HuH-7 (cell line): ENCODE measurements at places on chromosomes 5 and 9.
A peak's percentile ranks its signal among the peaks of the same experiment; 100 is the strongest.

DNA sequence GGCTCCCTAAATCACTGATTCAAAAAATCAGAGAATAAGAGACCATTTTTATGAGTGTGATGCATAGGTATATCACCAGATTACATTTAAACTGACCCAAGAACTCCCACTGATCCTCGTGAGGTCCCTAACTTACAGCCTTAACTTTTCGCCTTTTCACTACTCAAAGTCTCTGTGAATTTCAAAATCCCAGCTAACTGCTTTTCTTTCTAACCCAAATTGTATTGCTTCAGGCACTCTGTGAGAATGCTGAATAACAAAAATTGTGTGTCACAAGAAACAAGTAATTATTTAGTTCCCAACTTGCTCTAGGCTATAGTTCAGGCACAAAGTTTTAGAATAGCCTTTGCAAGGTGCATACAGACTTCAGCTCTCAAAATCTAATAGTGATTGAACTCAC lies 368.6 kb downstream of the CHSY3 start:
- no peak for DNase-seq

DNA sequence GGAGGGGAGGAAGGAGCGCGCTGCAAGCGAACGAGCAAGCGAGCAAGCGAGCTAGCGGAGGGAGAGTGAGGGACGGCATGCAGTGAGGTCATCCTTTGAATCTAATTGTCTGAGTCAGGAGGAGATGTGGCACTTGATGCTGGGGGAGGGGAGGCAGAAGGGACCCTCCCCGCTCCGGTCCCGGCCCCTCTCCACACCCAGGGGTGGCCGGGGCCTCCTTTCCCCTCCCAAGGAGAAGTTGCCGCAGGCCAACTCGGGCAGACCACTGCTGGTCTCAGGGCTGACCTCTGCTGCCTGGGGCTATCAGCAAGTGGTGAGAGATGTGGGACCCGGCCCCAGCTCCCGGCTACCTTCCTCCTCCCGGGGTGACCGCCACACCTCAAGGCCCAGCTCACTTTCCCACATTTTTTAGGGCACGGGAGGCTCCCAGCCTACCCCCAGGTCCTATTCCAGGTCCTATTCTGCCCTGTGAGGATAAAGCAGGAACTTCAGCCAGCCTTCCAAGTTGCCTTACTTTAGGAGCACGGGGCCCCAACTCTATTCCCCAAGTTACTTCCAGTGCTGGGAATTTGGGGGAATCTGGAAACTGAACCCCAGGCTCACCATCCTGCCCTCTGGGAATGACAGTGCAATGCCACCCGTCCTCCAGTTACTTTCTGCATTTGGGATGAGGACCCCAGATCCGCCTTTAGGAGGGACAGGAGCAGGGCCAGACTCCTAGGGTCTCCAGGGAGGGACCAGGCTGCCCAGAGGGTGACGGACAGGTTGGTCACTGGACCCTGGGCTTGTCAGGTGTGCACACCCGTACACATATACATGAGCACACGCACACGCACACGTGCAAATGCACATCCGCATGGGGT lies 11.1 kb downstream of the CNTFR start:
- no peak for DNase-seq

DNA sequence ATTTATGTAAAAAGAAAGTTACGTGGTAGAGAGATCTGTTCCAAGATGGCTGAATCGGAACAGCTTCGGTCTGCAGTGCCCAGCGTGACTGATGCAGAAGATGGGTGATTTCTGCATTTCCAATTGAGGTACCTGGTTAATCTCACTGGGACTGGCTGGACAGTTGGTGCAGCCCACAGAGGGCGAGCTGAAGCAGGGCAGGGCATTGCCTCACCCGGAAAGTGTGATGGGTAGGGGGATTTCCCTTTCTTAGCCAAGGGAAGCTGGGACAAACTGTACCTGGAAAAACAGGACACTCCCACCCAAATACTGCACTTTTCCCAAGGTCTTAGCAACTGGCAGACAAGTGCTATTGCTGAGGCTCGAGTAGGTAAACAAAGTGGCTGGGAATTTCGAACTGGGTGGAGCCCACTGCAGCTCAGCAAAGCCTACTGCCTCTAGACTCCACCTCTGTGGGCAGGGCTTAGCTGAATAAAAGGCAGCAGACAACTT lies 13.1 kb upstream of the HSD17B4 start:
- no peak for DNase-seq

- DNase-seq, result no peak
These were observed 24.5 kb downstream of the RGS3 start for GRCh38 chr9:113488071-113488470.

GRCh38 chr5:12274236-12274635 lies 370.0 kb upstream of the CTNND2 start:
- no peak for DNase-seq

- DNase-seq, result no peak
These were observed 5.9 kb downstream of the FKBP15 start for GRCh38 chr9:113215132-113215531.

GRCh38 chr9:17116400-17116837 lies 18.4 kb upstream of the CNTLN start:
- peak; percentile 18 for DNase-seq

- DNase-seq, result no peak
These were observed 109.1 kb downstream of the INIP start for GRCh38 chr9:112608851-112609250.

DNA sequence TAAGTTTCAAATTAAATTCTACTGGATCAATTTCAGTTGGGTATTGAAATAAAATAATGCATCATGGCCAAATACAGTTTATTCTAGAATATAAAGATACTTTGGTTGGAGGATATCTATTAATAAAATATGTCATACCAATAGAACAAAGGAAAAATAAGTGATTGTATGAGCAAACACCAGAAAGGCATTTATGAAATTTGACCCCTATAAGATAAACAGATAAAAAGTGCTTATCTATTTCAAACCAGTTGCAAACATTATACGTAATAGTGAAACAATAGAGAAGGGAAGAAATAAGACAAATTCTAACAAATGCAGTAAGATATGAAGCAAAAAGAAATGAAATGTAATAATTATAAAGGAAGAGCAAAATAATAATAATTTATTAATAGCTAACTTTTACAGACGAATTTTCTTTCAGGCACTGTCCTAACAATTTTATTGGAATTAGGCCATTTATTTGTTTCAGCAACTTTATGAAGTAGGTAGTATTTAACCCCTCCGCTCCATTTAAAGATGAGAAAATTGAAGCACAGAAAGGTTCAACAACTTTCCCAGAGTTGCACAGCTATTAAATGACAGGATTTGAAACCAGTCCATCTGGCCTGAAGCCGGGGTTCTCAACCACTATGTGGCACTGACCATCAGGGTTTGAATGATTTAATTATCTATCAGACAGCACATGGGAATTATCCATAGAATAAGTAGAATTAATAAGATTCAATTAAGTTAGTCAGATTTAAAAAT lies 20.8 kb downstream of the ANKRD55 start:
- no peak for DNase-seq

DNA sequence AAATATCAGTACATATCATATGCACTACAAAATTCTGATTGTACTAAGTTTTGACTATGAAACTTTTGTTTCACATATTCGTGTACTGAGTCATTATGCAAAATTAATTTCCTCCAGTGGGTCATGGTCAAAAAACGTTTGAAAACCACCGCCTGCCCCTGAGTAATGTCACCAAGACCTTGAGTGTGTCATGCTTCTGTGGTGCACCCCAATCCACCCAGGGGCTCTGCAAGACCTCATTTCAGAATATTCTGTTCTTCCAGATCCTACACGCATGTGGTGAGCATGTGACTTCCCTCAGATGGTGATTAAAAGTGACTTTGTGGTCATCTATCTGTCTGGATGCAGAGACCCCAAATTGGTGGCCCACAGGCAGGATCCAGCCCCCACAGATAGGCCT lies 31.0 kb downstream of the ABLIM3 start:
- no peak for DNase-seq

DNA sequence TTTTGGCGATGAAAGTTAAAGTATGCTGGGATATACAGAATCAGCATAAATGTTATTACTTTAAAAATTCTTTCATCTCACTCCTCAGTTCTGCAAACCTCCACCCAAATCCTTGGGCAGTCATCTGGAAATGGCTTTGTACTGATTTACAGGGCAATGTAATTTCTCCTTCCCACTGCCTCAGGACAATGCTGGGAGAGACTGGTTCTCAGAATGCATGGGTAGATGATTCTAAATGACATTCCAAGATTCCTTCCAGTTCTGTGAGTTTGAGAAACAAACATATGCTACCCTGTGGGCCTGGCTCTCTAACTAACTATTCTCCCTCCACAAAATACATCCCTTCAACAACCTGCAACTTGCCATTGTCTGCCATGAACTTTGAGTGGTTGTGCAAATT lies 7.5 kb upstream of the PSAT1 start:
- no peak for DNase-seq

DNA sequence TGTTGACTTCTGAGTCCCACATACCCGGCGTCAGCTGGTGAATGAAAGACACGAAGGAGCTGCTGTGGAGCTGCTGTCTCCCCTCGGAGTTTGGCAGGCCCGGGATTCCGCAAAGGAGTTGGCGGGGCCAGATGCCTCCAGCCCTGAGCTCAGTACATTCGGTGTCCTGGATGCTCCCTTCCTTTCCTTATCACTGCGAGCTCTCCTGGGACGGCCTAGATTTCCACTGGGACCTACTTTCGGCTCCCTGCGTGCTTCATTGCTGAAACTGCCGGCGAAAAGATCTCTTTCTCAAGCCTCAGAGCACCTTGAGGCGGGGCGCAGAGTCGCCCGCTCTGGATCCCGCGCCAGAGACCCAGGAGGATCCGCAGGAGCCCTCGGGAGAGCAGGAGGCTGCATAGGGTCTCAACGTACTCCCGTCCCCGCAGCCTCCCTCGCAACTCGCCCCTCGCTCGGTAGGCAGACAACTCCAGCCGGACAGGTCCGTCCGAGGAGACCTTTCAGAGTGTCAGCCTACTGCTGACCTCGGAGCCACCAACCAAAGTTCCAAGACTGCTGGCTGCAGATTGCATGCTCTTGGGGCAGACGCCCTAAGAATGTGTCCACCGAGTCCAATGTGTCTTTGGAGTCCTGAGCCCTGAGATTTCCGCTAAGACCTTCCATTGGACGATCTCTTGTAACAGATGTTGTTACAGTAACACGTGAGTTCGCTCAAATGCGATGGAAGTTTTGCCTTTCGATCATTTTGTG lies 6.1 kb downstream of the ANXA2R start:
- no peak for DNase-seq

- DNase-seq, result no peak
These were observed 6.5 kb downstream of the IL7R start for GRCh38 chr5:35863159-35863558.

DNA sequence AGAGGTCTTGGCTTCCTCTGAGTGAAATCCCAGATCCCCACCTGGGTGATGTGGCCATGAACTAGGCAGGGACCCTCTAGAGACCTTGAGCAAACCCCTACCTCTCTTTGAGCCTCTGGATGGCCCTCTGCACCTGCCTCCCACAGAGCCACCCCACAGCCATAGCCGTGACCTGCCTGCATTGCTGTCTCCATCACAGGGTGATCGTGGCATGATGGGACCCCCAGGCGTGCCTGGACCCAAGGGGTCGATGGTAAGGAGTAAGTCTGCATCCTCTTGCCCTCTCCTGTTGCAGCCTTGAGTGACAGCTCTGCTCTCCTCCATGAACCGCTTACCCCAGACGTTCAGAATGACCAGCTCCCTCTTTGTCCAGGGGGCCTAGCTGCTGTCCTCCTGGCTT lies 70.5 kb upstream of the ORM1 start:
- DNase-seq, result no peak

- no peak for DNase-seq
These were observed 10.8 kb downstream of the OR13J1 start for GRCh38 chr9:35859310-35859989.

DNA sequence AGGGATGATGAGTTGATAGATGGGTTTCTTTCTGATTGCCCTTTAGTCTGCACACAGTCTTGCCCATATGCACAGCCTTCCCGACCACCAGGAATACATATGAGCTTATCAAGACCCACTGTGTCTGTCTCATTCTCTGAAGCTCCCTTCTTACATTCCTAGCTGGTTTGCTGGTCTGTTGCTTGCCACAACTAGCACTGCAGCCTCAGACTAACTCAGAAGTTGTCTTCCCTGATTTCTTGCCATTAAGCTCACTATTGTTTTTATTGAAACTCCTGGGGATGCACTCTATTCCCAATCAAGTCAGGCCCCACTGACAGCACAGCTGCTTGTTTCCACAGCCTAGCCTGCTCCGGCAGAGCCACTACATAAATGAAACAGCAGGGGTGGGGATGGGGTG lies 97.5 kb downstream of the SAXO1 start:
- DNase-seq, result no peak

DNA sequence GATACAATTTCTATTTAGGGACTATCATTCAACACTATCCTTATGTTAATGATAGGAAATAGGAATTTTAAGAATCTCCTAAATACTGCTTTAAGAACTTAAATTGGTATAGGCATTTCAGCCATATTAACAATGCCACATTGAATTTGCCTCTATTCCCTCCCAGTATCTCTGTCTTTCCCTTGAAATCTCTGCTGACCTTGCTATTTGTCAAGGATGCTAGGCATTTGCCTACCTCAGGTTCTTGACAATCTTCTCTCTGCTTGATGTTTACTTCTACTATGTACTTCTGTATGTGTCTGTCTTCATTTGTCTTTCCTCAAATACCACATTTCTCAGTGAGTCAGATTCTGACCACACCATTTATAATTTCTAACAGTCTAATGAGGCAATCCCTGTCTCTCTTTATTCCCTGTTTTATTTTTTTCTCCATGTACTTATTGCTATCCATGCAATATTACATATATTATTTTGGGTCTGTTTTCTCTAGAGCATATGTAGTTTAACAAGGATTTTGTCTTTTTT lies 1461.4 kb upstream of the CDH9 start:
- no peak for DNase-seq

GRCh38 chr5:75886706-75887105 lies 169.5 kb upstream of the POC5 start:
- no peak for DNase-seq

- DNase-seq, result no peak
These were observed 17.9 kb upstream of the SV2C start for GRCh38 chr5:76065258-76065657.

DNA sequence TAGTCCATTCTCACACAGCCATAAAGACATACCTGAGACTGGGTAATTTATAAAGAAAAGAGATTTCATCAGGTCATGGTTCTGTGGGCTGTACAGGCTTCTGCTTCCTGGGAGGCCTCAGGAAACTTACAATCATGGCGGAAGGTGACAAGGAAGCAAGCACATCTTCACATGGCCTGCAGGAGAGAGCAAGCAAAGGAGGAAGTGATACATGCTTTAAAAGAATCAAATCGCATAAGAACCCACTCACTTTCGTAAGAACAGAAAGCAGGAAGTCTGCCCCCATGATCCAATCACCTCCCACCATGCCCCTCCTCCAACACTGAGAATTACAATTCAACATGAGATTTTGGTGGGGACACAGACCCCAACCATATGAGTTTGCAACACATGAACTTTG lies 5.1 kb upstream of the FBXO38 start:
- no peak for DNase-seq

GRCh38 chr5:58410441-58410840 lies 49.4 kb downstream of the PLK2 start:
- no peak for DNase-seq

GRCh38 chr5:34483442-34484033 lies 172.6 kb upstream of the RAI14 start:
- DNase-seq, result no peak

- DNase-seq, result no peak
These were observed 118.1 kb upstream of the CCDC112 start for GRCh38 chr5:115414406-115415142.
